T-helper 22 cell (primary cell): ENCODE measurements at places on chromosomes 5 and 9.

- no peak for DNase-seq
These were observed 615.6 kb downstream of the EBF1 start for GRCh38 chr5:158484150-158484549.

DNA sequence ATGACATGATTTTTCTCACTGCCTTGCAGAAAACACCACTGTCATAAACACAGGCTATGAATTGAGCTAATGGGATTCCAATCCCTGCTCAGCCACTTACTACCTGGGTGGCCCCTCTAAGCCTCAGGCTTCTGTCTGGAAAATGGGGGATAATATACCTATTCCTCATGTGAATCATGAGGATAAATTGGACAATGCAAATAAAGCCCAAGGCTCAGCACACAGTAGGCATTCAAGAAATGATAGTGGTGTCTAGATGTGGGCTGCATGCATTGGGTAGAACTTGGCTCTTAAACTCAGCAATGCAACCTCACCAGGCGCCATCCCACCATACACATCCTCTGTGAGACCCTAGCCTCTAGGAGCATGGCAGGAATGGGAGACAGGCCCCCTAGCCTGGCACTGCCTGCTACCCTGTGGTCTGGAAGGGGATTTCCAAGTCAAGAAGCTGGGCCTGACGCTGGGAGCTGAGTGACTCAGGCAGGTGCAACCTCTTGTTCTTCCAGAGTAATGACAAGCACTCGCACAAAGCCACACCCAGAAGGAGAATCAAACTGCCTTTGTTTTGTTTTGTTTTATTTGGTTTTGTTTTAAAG lies 2.3 kb upstream of the TNIP1 start:
- peak; percentile 79 for DNase-seq

DNA sequence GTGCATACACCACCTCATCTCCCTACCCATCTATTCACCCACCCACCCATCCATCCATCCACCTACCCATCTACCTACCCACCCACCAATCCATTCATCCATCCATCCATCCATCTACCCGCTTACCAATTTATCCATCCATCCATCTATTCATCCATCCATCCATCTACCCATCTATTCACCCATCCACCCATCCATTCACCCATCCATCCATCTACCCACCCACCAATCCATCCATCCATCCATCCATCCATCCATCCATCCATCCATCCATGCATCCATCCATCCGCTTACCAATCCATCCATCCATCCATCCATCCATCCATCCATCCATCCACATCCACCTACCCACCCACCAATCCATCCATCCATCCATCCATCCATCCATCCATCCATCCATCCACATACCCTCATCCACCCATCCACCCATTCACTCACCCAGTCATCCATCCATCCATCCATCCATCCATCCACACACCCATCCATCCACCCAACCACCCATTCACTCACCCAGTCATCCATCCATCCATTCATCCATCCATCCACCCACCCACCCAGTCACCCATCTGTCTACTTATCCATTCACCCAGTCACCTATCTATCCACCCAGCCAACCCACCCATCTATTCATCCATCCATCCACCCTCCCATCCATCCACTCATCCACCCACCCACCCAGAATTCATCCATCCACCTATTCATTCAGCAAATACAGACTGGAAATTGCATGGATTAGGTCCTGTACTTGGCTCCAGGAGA lies 125.6 kb downstream of the RXRA start:
- no peak for DNase-seq

- DNase-seq = no peak
These were observed 17.4 kb downstream of the HAUS6 start for GRCh38 chr9:19085295-19085694.

GRCh38 chr9:38026021-38026809 lies 42.8 kb downstream of the SHB start:
- no peak for DNase-seq

DNA sequence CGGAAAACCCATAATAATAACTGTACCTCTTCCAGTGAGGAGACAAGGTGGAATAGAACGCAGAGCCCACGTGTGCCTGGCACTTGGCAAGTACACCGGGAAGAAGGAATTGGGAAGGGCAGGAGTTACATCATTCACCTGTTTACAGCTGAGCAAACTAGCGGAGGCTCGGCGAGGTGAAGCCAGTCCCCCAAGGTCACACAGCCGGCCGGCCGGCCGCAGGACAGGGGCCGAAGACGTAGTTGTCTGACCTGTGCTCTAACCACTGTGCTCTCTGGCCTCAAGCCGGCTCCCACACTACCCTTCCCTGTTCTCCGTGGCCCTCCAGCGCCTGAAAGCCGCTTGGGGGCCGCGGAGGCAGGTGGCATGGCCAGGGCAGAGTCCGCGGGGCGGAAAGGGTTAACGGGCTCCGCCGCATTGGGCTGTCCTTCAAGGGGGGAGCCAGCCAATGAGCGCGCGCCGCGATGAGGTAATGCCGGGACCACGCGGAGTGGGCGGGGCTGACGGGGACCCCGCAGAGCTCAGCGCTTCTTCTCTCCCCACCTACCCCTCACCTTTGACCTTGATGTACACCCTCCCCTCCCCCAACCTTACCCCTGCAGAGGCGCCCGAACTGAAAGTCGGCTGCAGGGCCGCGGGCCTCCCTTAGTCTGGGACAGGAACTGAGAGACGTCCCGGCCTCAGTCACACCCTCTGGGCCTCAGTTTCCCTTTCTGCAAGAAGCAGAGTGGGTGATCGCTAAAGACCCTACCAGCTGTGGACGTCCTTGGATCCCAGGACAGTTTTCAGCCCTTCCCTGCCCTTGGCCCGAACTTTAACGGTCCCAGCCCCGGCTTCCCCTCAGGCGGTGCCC lies 125.1 kb downstream of the C9orf50 start:
- peak; percentile 72 for DNase-seq

- DNase-seq = peak; percentile 69
These were observed 115.9 kb downstream of the CDC42SE2 start for GRCh38 chr5:131379723-131380122.

DNA sequence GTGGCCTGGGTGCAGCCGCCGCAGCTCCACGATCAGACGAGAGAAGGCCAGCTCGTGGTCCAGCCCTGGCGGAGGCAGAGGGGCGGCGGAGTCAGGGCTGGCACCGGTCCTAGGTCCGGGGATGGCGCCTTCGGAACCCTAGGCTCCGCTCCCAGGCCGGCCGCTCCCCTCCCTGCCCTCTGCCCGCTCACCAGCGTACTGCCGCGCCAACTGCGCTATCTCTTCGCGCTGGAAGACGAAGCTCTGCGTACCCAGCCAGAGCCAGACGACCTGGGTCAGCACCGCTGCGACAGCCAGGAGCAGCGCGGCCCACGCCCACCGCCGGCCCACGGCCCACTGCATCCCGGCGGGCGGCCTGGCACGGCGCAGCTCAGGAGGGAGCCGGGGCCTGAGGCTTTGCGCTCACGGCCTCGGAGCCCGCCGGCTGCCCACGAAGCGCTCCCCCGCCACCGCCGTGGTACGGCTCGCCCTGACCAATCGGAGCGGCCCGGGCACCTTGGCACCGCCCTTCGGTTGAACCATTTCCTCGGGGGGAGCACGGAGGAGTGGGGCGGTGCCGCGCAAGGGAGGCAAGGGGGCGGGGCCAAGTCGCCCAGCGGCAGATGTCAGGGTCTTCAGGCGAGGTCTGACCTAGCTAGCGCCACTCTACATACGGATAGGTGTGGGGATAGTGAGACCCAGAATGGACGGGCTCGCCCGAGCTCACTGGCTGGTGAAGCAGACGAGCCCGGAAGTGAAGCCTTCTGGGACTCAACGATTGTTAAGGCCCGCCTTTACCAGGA lies at the start of gene SIGMAR1:
Gene SIGMAR1, minus strand, starts transcription at position 432 of the 782 bp plus-strand sequence. Its CDS starts 90 bp downstream, at position 342.
- peak; percentile 85 for DNase-seq

GRCh38 chr9:1222511-1222910 lies 172.4 kb downstream of the DMRT2 start:
- DNase-seq = no peak

DNA sequence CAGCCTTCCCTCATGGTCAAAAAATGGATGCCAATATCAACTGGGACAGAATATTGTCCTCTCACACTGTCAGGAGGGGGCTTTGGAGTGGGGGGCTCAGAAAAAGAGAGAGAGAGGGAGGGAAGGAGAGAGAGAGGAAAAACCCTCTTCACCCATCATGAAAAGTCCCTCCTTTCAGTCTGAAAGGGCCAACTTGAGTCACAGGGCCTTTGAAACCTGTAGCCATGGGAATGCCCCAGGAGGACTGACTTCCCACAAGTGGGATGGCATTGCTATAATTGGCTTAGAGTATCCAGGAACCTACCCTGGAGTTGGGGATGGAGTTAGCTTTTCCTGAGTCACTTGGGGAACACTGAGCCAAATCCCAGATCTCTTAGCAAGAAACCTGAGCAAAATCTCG lies 41.2 kb downstream of the DNAJC21 start:
- no peak for DNase-seq

DNA sequence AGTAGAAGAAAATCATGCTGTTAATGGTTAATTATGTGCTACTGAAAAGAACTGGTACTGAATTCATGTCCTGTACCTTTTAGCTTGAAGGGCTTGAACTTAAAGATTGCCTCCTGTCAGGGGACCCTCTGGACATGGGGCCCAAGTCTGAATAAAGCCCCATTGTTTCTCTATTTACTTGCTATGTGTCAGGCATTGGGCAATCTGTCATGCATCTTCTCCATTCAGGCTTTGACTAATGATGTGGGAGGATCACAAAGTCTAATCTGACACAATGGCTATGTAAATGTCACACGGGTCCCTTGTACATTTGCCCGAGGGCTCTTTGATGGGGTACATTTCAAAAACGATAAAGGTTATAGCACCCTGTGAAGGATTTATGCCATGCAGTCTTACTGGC lies 64.0 kb upstream of the TUSC1 start:
- no peak for DNase-seq

- no peak for DNase-seq
These were observed 208.3 kb downstream of the ATP10B start for GRCh38 chr5:160643616-160644240.

GRCh38 chr5:149283626-149284480 lies 12.2 kb downstream of the AFAP1L1 start:
- DNase-seq = no peak

DNA sequence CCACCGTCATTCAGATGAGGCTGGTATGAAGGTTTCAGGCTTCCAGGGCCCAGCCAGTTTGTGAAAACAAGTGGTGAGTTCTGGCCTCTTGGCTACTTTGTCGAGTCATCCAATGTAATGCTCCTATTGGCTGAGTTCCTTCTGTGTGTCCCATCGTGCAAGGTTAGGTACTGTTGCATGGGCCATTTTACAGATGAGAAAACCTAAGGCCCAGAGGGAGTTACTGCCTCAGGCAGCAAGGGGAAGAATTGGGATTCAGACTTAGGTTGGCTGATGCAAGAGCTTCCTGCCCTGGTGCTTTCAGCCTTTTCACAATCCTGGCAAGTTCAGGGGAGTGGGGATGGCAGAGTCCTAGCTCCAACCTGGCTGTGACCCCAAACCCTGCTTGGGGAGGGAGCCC lies 17.4 kb upstream of the PITX1 start:
- no peak for DNase-seq

DNA sequence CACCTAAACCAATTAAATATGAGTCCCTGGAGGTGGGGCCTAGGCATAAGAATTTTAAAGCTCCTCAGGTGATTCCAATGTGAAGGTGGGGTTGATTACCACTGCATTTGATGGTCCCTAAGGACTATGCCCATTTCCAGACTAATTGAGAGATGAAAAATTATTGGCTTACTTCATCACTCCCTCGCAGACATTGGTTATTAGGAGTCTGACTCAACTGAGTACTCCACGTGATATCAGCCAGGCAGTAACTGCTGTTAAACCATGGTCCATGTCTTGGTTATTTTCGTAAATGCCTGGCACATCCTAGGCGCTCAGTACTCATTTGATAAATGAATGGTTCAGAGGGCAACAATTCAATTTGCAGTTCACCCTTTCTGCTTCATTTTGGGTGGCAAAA lies 54.5 kb downstream of the PUM3 start:
- no peak for DNase-seq

GRCh38 chr9:134519375-134520070 lies 122.1 kb upstream of the COL5A1 start:
- no peak for DNase-seq

DNA sequence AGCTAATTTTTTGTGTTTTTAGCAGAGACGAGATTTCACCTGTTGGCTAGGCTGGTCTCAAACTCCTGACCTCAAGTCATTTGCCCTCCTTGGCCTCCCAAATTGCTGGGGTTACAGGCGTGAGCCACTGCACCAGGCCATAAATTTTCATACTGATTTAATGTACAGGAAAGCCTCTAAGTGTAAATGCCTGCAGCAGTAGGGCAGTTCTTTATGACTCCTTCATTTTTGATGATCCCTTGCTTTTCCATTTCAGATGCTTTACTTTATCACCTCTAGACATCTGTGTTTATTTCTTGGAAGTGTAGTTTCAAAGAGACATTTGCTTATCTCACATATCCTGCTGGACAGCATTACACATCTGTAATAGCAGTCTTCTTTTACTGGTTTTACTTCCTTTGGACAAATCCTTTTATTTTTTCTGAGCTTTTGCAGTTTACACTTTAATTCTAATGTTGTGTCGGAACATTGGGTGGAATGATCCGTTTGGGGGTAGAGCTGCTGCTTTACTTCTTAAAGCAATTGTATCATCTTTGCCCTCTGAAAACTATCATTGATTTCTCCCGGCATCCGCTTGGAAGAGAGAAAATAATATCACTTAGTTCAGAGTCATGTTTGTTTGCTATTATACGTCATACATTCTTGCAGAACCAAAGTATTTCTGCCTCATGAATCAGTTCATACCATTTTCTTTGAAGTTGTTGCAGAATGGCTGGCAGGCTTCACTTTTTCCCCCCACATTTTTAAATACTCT lies 36.0 kb downstream of the SCGB3A1 start:
- no peak for DNase-seq

DNA sequence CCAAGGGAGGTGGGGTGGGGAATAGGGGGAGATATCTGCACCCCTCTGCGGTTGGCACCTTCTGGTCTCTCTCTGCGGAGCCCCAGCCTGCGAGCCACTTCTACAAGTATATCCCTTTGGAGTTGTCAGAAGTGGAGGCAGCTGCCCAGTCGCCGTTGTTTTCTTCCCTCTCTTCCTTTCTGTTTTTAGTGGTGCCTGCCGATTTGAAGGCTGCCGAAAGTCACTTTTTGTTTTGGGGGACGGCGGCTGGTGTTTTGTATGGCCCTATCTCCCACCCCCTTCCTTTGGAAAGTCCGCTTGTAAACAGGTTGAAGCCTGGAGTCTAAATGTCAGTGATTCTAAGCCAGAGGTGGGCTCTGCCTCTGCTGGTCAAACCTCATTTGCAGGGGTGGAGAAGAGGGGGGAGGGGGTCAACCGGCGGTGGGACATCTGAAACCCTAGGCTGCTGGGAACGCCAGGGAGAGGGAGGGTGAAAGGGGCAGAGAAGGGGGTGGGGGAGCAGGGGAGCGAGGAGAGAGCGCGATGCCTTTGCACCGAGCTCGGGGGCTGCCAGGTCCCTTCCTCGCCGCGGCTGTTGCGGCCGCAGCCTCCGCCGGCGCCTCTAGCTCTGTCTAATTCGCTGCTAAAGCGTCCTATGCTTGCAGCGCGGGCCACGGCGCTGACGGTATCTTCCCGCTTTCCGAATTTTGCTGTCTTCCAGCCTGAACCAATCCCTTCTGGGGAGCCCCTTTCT lies at the start of gene FGF10:
Gene FGF10, minus strand, starts transcription at position 331 of the 733 bp plus-strand sequence. CDS start 738 bp downstream, outside the sequence.
- DNase-seq = no peak
